ENCODE measurements at places on chromosomes 11 and 22.

DNA sequence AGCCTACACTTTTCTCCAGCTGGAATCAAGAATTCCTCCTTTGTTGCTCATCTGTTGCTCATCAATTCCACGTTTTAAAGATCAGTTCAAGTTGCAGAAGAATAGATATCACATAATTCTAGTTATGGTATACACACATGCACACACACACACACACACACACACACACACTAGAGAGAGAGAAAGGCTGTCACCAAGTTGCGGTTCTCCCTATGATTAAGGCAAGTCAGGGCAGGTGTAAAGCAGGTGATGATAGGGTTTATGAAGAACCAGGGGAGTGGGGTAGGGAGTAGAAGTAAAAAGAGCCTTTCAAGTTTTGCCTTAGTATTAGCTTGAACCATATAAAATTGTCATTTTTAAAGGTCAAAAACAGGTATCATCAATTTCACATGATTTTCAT lies 31.7 kb upstream of the TMPRSS4 start:
- DNase-seq = no peak

DNA sequence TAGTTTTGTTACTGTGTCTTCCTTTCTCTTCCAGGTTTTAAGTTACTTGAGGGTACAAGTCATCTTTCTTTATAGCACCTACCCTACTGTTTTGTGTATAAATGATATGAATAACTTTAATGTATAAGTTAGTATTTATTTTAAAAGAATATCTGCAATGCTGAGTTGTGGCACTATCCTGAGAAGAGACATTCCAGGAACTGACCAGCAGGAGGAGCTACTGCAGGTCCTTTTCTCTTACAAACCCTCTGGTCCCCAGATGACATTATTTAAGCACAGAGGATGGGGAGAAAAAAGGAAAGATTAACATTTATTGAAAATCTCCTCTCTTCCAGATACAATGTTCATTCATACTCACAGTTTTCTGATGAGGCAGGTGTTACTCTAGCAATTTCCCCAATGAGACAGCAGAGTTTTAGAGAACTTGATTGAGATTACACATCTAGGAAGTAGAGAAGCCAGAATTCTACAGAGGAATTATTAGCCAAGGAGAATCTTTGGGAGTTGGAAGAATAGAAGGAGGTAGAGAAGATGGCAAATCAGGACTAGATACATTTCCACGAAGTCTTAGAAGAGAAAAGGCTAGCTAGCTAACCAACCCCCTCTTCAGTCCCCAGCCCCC lies 541.2 kb upstream of the API5 start:
- no peak for DNase-seq

DNA sequence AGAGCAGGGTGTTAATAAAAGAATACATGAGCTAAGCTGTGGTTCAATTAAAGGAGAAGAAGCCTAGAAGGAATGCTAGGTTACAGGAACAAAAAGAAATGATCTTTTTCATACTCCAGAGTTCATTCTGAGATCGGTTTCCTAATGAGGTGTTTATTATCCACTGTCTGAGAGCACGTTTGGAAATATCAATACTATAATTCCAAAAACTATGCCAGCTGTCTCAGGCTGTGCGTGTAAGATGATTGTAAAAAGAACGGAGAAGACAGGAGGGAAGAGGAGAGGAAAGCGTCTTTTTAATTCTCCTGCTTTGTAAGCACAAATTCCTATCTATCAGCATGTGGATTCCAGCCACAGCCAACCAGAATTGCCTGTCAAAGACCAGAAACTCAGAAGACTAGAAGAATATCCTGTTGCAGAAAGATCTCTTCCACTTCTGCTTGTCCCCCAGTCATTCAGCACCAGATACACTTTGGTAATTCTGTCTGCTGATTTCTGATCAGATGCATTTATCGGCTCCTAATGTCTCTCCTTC lies 25.7 kb downstream of the APOL5 start:
- no peak for DNase-seq

DNA sequence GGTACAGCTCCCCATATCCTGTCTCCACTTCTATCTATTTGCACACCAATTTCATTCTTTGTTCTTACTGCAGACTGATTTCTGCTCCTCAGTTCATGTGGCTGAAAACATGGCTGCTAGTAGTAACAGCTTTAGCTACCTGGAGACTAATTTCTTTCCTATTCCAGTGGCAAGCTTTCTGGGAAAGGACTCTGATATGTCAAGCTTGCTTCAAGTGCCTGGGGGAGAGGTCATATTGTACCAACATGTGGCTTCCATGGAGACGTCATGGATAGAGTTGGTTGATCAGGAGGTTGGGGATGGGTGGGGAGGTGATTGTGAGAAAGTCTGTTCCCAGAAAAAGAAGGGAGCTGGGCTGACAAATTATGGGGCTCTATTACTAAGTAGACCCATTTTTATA lies 44.9 kb downstream of the ADM start:
- no peak for DNase-seq

DNA sequence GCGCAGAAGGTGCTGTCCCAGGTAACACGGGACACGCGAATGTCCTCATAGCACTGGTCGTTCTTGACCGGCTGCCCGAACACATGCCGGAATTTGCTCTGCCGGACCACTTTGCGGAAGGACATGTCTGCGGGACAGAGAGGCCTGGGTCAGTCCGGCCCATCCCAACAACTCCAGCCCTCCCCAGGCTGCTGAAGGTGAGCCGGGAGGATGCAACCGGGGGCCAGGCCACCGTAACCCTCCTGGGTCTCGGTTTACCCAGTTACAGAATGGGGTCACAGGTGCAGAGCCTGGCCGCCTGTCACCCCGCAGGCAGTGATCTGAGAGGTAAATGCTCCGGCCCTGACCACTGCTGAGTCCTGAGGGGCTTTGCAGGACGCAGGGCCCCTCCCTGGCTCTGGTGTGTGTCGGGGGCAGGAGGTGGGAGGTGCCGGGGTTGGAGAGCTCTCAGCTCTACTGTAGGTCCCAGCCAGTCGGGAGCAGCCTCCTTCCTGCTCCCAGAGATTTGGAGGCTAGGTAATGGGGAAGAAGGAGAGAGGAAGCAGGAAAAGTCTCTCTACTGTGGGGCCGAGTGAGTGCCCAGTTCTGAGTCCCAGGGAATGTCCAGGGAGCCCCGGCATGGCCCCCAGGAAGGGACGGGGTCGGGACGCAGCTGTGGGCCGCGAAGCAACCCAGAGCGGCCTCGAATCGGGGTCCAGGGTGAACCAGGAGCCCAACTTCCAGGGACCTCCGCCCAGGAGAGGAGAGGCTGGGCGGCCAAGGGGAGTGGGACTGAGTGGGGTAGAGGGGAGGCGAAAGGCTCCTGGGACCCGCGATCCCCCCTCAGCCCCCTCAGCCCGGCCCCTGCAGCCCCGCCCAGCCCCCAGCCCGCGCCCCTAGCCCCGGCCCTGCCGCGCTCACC lies 522 bp downstream of the CORO1B start:
- no peak for DNase-seq

DNA sequence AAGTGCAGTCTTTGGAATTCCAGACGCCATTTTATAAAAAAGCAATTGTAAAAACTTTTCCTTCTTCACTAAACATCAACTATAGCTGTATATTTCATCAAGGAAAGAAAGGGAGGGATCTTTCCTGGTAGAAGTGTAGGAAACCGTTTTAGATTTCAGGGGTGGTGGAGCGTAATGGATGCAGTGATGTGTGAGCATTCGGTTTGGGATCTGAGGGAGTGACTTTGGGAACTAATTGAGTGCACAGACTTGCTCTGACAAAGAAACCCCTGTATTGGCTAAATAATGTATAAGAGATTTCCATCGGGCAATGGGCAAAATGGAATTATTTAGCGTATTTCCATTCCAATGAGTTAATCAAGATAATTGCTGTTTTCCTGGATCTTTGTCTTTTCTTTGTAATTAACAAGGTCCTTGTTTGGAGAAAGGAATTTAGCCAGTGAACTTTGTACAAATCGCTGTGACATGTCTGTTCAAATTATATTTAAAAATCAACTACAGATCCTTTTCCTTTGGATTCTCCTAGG lies 125.0 kb upstream of the NARS2 start:
- DNase-seq = no peak

DNA sequence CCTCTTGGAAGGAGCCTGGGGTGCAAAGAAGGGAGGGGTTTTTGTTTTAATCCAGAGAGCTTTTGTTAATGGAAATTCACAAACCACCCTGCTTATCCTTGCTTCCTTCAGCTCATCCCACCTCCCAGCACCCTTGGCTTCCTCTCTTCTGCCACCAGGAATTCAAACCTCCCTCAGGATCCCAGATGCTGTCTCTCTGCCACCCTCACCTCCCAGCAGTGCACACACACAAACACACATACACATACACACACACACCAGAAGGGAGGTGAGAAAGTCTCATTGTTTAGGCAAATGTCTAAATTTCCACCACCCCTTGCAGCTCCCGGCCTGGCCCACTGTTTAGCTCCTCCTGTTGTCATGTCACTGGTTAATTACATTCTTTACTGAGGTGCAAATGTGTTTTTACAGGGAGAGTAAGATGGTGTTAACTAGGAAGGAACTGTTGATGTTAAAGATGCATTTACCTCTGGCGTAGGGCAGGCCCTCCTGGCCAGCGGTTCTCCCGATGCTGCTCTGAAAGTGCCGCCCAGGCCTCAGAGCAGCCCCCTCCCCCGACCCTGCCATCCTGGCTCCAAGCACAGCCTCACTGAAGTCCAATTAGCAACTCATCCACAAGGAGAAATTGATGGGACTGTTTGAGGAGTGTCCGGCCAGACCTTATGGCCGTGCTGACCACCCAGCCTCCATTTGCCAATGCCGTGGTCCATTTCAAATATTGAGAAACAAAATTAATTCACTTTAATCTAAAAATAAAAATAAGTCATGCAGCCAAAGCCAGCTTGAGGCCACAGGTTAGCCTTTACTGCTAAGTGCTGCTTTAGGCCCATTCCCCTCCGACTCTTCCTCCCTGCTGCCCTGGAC lies 165.4 kb downstream of the FEZ1 start:
- no peak for DNase-seq

GRCh38 chr11:117062498-117062897 lies 35.7 kb downstream of the SIK3 start:
- no peak for DNase-seq

- no peak for DNase-seq
Measured at GRCh38 chr22:41308054-41308453, 6.7 kb downstream of the ZC3H7B start.

GRCh38 chr11:64292460-64293254 lies 1.6 kb downstream of the KCNK4 start:
- DNase-seq = no peak

GRCh38 chr11:112931703-112932102 lies 29.5 kb upstream of the NCAM1 start:
- no peak for DNase-seq

DNA sequence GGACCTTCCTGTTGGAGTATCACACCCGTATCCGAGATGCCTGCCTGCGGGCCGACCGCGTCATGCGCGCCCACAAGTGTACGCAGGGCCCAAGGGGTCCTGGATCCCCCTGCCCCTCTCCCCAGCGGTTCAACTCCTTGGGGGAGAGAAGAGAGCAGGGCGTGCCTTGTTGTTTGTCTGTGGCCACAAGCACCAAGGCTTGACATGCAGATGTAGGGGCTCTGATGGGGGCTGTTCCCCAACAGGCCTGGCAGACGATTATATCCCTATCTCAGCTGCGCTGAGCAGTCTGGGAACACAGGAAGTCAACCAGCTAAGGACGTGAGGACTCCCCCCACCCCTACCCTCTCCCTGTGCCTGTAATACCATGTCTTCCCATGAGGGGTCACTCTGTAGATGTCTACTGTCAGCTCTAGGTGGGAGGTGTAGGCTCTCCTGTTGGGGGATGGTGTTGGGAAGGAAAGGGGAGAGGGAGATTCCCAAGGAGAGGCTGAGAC lies 6.8 kb downstream of the CFL1 start:
- DNase-seq = no peak

GRCh38 chr22:37351232-37351631 lies 68.9 kb downstream of the CYTH4 start:
- DNase-seq = no peak

DNA sequence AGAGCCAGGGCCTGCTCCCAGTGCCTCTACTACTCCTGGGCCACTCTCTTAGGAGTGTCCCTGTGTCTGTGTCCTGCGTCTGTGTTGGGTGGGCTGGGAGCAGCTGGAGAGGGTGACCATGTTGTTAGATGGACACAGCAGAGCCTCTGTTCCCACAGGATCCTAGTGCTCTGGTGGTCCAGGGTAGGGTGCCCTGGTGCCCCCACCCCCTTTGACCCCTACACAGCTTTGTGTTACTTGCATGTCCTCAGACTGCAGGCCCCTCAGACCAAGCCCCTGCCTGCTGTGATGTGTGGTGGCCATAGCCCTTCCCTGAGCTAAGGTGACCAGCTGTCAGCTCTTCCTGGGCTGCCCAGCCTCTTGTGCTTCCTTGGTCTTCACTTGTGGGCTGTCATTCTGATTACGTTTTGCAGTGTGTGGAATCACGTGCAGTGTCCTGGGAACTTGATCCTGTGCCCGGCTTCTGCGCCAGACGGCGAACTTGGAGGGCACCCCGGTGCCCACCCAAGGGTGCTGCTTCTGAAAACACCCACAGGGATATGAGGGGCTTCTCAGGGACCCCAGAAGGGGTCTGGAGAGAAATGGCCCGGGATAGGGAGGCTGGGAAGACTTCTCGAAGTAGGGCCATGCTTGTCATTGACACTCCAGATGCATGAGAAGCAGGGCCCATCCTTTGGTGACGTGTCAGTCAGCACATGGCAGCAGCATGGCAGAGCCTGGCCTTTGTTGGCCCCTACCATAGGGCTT lies 1.5 kb downstream of the TANGO2 start:
- no peak for DNase-seq

DNA sequence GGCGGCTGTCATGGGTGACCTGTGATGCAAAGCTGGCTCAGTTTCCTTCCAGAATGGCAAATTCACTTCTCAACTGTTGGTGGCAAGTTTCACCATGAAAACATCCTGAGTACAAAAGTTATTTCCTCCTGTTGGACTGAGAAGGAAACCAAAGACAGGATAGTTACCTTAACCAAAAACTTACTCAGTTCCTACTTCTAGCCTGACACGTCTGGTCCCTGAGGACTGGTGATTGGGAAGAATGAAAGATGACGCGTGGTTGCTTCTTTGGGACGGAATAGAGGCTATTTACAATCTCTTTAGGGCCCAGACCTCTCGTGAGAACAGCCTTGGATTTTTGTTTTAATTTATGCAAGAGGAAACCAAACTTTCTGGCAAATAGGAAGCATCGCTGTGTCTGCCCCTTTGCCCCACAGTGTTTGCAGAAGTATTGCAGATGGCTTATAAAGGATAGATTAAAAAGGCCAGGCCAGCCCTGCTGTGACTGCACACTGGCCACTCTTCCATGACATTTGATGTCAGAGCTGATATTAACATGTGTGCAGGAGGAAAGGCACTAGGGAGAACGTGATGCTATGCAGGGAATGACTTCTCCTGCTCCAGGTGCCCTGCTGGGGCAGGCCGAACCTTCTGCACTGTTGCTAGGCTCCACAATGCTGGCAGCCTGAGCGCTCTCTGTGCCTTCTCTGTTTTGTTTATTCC lies 7.6 kb downstream of the VPS26B start:
- DNase-seq = no peak

GRCh38 chr11:121723246-121723741 lies 270.5 kb upstream of the SORL1-AS1 start:
- no peak for DNase-seq

- DNase-seq = no peak
Measured at GRCh38 chr11:42462558-42463310, 849.1 kb upstream of the API5 start.

- no peak for DNase-seq
Measured at GRCh38 chr11:69242266-69242920, 51.6 kb upstream of the MYEOV start.

GRCh38 chr11:77501758-77502157 lies 27.9 kb upstream of the PAK1 start:
- no peak for DNase-seq
